Mucosa of gallbladder (tissue), 1 donor: ENCODE measurements at places on chromosomes 2 and 18.

DNA sequence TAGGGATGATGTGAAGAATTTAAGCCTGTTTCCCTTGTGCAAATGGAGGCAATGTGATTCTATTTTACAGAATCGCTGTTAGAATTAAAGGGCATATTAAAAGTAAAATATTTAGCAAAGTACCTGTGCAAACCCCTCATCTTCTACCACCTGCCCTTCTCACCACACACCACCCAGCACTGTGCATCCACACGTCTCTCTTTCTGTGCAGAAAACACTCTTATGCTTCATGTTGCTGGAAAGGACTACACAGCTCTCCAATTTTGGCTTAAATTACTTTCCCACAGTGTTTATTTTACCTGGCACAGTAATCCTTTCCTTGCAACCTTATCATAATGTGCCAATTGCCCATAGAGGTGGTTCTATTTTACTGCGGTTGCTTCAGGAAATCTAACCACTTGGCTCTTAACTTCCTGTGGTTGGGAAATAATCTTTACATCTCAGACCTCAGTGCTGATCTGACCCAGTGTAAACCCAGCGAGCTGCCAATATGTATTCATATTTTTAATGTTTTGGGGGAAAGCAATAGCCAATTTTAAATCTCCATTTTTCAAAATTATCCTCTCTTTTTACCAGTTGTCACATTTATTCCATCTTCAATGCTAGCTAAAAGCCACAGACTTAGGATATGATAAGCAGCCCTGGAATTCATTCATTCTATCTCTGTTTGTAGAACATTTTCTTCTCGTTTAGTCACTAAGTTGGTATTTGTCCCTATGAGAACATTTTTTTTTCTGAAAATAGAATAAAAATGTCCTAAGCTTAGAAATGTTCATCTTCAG, 250.9 kb downstream of the DSEL start:
- DNase-seq: no peak

DNA sequence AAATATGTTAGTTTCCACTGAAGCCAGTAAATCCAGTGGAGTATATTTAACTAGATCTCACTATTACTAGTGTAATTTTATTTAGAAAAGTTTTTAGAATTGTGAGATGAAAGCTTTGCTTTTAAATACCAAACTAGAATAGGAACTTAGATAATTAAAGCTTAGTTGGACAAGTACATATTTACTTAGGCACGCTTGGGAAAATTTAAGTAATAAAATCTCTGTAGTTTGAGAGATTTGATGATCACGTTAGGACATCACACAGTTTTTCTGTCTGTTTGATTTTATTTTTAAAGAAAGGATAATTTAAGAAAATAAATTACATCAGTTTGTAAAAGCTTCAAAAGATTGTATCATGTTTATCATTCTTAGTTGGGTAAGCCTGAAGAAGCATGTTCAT, 140.8 kb upstream of the IL1R2 start:
- DNase-seq: no peak

DNA sequence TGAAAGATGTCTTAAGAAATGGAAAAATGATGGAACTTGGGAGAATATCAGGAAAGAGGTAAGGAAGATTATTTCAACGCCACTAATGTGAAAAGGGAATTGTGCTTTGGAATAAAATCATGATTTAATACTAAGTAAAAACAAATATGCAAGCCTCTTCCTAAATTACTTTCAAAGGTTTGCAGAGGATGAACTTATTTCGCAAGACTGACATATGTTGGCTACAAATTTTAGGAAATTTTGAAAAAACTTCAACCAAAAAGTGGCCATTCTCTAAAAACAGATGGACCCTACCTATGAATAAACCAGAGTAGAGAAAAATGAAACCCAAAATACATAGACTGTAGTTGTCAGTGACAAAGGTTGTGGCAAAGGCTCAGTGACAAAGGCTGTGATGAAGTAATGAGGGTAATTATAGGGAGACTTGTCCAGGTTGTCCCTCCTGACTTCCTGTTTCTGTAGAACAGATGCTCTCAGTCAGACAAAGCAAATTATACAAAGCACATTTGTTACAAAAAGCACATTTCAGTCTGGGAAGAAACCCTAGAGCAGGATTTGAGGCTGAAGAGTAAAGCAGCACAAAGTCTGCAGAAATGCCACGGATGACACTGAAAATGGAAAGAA, 39.5 kb downstream of the SFT2D3 start:
- no peak for DNase-seq

GRCh38 chr2:86274918-86275275, 62.5 kb downstream of the REEP1 start:
- DNase-seq: peak; percentile 88

DNA sequence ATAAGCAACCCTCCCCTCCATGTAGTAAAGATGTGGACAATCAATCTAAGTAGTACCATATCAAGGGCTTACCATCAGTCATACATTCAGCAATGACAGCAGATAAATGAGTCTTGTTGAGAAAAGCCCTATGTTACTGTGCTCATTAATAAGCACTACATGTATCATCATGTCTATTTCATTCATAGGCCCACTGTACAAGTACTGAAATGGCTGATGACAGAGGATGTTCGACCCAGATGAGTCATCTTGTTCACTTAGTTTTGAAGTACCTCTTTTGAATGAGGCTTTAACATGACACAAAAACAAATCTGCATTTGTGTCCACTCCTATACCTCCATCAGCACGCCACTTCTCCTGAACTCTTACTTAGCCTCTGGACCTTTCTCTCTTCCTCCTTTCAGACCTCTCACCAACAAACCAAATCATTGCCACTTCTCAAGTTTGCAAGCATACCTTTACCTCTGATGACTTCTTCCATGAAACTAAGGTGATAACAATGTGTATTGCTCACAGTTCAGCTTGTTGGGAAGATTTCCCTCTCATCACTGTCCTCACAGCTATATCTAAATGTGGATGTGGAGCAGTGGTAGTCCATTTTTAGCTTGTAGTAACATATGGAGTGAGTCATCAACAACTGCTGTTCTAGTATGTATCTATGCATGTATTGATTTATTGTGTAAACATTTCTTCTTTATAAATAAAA, 921.0 kb upstream of the SLC39A10 start:
- no peak for DNase-seq

DNA sequence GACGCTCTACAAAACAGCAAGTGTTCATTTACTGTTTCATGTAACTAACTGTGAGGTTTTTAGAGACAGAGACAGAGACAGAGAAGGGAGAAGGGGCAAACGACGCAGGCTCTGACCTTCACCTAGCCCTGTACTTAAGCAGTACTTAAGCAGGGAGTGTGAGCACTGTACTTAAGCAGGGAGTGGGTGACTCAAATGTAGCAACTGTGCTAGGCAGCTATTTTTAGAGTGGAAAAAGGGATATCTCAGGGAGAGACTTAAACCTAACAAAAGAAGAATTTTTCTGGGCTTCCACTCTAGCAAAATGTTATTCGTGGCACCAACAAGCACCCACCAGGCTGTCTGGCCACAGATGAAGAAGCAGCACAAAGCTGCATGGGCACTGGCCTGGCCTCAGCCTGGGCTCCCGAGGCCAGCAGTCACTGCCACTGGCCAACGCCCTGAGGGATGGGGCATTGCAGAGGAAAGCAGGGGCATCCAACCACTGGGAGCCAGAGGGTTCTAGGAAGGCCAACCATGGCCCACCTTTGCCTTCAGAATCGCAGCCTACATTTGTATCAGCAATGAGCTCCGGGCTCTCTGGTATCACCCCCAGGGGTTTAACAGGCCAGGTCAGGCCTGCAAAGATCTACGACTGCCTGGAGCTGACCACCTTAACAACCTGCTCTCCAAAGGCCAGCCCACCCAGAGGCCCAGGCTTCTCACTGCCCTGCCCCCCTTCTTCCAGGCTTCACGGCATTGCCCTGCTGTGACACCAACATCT, 154.3 kb downstream of the TTC32 start:
- no peak for DNase-seq

- no peak for DNase-seq
These were observed 4.6 kb upstream of the DSG4 start for GRCh38 chr18:31371989-31372388.

- DNase-seq: no peak
These were observed 30.6 kb upstream of the CYP1B1 start for GRCh38 chr2:38106405-38107094.

- DNase-seq: no peak
These were observed 8.5 kb upstream of the ATP8B1 start for GRCh38 chr18:57811477-57812125.

DNA sequence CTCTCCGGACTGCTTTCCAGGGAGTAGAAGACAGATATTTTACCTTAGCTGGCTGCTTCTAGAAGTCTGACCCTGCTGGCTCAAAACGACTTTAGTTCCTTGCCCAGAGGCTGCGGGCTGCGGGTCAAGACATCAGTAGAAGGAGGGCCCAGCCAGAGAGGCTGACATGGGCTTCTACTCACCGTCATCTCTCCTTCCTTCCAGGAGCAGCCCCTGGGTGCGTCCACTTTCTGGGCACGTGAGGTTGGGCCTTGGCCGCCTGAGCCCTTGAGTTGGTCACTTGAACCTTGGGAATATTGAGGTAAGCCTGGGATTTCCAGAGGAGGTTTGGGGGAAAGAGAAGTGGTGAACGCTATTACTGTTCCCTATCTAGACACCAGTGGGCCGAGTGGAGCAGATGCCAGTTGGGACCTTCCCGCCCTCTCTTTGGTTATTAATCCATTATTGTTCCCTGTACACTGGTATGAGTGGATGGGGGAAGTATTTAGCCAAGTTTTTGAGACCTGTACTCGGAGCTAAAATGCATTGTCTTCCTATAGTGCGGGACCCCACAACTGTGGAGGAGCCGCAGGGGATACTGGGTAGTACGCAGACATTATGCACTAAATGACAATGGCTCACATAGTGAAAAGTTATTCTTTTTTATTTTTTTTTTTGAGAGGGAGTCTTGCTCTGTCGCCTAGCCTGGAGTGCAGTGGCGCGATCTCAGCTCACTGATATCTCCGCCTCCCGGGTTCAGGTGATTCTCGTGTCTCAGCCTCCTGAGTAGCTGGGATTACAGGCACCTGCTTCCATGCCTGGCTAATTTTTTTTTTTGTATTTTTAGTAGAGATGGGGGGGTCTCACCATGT, 26.3 kb upstream of the CASP8 start:
- DNase-seq: no peak

DNA sequence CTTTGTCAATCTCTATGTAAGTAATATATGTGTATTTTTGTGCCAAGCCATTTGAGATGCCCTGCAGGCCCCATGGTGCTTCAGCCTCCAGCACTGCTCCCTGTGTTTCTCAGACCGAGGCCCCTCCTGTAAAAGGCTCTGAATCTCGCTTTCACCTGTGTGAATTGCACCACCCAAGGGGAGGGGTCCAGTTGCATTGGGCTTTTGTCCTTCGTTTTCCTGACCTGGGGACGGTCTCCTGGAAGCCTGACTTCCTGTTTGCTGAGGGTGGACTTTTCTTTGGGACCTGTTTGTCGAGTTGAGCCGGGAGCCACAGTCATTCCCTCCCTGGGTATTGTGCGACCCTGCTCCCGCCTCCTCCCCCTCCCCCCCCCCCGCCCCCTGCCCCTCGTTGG, 48.9 kb downstream of the AGAP1 start:
- no peak for DNase-seq

DNA sequence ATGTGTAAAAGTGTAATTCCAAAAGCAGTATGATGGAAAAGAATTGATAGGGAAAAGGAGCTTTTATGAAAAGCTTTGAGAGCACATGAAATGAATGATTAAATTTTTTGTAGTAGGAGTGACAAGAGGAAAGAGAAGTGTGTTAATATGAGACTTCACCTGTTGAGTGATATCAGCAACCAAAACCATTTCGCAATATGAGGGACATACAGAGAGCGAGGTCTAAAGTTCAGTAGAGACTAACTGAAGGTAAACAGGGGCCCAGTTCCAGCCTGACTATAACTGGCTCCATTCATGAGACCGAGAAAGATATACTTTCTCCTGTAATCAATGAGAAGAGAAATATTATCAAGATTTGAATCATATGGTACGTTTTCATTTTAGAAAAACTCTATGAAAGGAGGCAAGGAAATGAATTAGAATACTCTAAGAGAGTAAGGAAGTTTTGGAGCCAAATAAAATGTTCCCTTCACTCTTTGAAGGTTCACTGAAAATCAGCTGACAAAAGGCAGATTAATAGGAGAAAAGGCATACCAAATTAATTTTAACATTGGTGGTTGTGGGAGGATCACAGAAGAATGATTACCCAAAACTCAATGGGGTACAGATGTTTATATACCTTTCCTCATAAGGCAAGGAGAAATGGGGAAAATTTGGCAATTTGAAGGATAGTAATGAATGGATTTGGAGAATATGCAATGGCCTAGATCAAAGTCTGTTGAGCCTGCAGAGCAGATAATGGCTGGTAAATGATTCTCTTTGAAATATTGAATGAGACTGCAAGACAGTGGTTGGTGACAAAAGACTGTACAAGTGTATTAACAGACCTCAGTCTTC, 932.2 kb downstream of the TDRD15 start:
- DNase-seq: peak; percentile 46

GRCh38 chr18:13521418-13521817, 204.9 kb downstream of the FAM210A start:
- DNase-seq: no peak

DNA sequence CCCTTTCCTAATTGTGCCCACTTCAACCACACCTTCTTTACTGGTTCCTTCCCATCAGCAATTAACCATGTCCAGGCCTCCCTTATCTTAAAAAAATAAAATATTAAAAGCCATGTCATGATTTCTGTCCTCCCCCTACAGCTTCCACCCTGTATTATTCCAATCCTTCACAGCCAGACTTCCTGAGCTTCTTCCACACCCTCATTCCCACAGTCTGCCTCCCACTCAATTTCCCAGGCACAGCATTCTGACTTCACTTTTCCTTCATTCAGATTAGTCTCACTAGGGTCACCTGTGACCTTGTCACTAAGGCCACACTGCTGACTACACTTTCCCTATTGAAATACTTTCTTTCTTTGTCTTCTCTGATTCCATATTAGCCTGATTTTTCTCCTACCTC, 159.4 kb downstream of the DIS3L2 start:
- no peak for DNase-seq
